A549 (cell line): ENCODE measurements at places on chromosomes 6 and 20.
A peak's percentile ranks its signal among the peaks of the same experiment; 100 is the strongest.

DNA sequence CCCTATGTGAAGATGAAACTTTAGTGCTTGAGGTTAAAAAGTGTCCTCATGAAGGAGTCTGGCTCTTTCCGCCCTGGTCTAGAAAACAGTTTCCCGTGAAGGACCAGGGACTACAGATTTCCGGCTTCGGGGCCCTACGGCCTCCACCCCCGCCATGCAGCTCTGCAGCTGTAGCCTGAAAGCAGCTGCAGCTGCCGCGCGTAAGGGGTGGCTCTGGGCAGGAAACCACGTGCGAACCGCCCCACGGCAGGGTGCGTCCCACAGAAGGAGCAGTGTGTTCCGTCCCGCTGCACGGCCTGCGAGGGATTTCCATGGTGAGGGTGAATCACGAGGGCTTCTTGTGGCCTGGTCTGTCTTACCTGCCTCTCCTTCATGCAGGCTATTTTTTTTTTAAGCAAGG lies 117.0 kb downstream of the ERMARD start:
- DNase-seq = no peak

GRCh38 chr6:56009636-56010035 lies 134.2 kb upstream of the BMP5 start:
- DNase-seq = no peak

- DNase-seq = no peak
Measured at GRCh38 chr20:17282501-17282900, 55.7 kb downstream of the PCSK2 start.

- no peak for DNase-seq
Measured at GRCh38 chr6:40390144-40390800, 196.9 kb downstream of the LRFN2 start.

- DNase-seq = no peak
Measured at GRCh38 chr6:113394729-113395128, 462.4 kb upstream of the MARCKS start.

- peak; percentile 91 for DNase-seq
Measured at GRCh38 chr6:47135772-47136171, 93.6 kb upstream of the ADGRF1 start.

DNA sequence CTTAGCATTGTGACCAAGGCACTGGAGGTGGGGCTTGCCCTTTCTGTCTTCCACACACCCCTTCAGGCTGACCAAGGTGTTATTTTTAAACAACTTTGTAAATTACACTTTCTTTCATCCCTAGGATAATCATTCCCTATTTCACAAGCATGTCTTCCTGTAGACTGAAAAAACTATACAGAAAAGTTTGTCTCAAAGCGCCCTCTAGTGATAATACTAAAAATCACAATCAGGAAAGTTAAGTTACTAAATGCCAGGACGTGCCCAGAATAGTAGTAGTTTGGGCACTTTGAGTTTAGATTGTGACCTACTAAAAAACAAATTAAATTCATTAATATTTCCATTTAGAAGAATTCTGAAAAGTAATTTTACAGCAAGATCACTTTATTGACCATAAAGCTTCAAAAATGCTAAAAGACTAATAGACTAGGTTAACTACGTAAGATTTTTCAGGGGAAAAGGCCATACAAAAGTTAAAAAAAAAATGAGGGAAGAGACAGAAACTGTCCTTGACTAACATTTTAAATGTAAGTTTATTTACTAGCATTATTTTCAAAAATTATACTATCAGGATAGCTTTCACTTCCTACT lies 123.3 kb upstream of the DUSP22 start:
- DNase-seq = peak; percentile 20

- DNase-seq = no peak
Measured at GRCh38 chr6:130754786-130755367, 72.3 kb upstream of the SMLR1 start.

DNA sequence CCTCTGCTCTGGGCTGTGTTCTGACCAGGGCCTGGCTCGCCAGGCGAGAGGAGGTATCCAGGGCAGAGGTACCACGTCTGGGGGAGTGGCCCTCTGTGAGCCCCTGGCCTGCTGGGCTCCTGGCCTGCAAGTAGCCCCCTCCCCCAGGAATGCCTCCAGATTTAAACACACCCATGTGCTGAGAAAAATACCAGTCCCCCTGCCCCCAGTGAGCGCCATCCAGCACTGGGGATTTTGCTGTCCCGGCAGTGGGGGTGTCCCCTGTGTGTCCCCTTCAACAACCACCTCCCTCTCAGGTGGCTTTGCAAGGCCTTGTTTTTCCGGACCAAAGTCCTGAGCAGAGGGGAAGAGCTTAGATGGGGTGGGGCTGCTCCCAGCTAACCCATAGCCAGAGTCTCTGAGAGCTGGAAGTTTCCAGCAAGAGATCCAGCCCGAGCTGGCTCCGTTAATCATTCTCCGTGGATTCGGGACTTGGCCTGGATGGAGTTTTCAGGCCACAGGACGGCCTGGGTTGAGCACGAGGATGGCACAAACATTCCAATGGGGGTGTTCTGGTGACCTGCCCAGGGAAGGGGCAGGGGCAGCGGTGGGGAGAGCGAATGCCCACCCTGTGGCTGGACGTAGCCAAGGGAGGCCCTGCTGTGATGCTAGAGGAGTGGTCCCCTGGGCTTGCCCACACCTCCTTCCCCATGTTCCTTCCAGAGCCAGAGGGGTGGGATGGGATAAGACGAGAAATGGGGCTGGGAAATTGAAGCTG lies 29.0 kb downstream of the PCK1 start:
- no peak for DNase-seq

DNA sequence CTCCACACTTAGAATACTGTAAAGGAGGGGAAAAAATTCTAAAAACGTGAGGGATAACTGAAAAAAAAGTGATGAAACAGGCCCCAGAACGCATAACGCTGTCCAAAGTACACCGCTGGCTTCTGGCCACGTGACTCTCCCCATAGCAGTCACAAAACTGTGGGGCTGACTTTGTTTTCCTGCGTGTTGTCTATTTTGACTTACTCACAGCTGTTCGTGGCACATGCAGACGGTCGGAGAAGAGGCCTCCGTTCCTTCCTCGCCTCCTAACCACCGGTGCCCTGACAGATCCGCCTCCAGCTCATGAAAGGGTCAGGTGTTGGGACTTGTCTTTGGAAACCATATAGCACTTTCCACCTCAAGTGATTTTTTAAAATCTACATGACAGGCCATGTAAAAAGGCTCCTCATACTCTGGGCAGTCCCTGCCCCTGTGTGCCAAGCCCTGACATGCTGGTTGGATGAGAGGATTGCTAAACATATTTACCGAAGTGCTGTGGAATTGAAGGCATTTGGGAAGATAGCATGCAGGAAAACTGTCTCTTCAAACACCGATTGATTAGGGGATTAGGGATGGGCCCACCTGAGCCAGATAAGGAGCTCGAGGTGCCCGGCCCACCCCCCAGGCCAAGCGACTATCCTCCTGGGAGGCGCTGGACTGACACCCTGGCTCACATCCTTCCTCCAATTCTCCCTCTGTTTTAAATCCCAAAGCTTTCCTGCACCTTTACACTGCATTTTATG lies 54.8 kb downstream of the DACT2 start:
- no peak for DNase-seq

- DNase-seq = no peak
Measured at GRCh38 chr6:146281651-146282362, 252.9 kb downstream of the GRM1 start.

DNA sequence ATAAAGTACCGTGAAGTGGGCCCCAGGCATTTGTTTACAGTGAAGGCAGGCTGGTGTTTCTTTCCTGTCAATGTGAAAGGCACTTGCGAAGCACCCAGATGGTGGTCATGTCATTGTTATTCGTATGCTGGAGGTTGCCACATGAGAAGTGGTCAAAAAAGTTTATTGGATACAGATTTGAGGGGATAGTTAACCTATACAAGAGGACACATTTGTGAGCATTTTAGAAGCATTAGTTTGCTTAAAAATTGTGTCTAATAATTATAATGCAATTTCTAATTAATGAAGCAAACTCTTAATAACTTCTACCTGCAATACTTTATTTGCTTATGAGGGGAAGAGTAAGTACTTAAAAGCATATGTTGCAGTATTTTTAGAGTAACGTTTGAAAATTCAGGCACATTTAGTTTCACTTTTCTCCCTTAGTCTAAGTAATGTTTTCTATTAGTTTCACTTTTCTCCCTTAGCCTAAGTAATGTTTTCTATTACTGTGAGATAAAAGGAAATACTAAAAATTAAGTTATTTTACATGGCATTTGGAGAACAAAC lies 120.7 kb upstream of the CLDN20 start:
- no peak for DNase-seq

DNA sequence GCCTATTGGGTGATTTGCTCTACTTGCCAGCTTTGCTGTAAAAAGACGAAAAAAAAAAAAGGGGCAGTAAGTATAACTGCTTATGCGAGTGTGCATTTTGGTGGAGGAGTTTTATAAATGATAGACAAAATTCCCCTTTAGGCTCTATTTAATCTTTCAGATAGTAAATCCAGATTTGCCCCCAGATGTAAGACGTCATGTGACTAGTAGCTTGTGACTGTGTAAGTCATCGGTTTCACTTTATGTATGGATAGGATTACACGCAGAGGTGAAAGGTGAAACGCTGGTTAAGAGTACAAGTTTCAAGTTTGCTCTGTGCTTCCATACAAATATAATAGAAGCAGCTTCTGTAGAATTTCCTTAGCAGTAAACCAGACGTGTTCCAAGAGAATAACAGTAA lies 7.9 kb downstream of the RAB32 start:
- DNase-seq = no peak

- no peak for DNase-seq
Measured at GRCh38 chr6:112225691-112226090, 28.7 kb downstream of the LAMA4 start.

GRCh38 chr6:144131248-144131709 lies 19.0 kb upstream of the STX11 start:
- DNase-seq = peak; percentile 13

DNA sequence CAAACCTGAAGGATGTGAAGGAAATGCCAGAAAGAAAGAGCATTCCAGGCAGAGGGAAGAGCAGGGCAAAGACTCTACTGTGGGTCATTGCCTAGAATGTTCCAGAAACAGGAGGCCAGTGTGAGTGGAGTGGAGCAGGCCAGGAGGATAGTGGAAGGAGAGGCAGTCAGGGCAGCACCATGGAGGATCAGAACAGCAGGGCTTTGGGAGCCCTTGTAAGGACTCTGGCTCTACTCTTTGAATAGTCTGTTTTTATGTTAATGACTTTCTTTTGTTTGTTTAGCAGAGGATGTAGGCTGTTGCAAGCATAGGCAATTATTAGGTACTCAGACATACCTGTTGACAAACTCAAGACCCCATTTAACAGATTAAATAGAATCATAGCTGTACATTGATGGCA lies 23.6 kb upstream of the FBXL4 start:
- no peak for DNase-seq

GRCh38 chr6:169048185-169048864 lies 205.3 kb downstream of the THBS2 start:
- DNase-seq = no peak

- peak; percentile 35 for DNase-seq
Measured at GRCh38 chr6:28683945-28684538, 158.4 kb downstream of the GPX5 start.

DNA sequence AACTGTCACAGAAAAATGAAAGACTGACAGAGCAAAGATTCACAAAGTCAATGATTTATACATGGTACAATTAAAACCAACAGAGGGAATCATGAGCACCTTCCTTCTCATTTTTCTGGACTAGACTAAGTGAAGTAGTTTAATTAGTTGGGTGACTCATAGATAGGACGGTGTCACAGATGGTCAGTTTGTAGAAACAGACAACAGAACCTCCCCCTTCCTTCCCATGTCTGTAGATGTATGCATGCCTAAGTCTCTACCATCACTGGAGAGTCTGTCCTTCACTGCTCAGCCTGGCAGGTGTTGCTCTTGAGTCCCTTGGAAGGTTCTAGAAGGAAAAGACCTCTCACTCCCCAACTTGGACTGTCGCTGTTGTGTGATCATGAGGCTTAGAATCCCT lies 75.4 kb upstream of the EEF1E1 start:
- DNase-seq = no peak

DNA sequence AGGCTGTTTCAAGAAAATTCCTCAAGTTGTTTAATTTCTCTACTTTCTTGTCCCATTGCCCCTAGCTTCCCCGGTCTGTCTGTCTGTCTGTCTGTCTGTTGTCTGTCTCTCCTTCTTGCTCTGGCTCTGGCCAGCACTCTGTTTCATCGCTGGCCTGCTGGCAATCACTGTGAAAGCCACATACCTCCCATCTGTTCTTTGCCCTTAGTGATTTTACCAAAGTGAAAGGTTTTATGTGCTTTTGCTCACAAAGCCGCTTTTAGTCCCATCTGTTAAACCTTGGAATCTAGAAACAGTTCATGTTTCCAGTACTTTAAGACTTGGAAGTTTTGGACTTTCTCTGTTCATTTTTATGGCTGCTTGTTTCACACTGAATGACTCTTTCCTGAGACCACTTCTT lies 87.8 kb upstream of the EXOC2 start:
- DNase-seq = no peak

DNA sequence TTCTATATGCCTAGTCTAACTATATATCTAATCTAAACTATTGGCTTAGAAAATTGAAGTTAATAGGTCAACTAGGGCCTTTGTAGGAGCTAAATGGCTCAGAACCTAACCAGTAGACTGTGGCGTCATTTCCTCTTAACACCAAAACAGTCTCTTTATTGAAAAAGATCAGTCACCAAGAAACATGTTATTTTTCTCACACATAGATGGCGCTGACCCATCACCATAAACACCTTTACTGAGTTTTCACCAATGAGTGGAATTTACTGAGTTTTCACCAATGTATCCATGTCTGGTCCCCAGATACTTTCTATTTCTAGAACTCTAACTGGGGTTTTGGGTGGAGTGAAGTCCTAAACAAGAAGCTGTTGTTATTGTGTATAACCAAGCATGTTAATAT lies 636.0 kb downstream of the BCKDHB start:
- no peak for DNase-seq

DNA sequence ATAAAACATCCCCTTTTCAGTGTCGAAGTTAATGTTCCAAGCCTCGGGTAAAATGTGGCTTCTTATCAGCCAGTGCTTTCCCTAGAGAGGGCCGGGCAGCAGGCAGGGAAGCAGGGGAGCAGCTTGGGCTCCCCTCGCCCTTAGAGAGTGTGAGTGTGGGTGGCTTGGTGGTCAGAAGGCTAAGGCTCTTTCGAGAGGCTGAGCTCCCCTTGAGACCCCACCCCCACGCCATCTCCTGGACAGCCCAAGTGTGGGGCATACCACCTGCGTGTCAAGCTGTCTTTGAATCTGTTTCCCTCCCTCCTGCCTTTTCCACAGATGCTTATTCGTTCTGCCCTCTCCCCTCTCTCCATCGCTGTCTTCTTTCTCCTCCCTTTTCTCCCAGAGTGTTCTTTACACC lies 95.1 kb upstream of the FOXP4 start:
- DNase-seq = no peak
